Activated CD4-positive, alpha-beta T cell treated with anti-CD3 and anti-CD28 coated beads for 24 hours (primary cell): ENCODE measurements at places on chromosomes 6 and 20.

- DNase-seq, result no peak
Measured at GRCh38 chr20:38728191-38728781, 4.0 kb downstream of the SLC32A1 start.

GRCh38 chr6:166162599-166163342 is 4.9 kb downstream of the TBXT start:
- peak; percentile 22 for DNase-seq

DNA sequence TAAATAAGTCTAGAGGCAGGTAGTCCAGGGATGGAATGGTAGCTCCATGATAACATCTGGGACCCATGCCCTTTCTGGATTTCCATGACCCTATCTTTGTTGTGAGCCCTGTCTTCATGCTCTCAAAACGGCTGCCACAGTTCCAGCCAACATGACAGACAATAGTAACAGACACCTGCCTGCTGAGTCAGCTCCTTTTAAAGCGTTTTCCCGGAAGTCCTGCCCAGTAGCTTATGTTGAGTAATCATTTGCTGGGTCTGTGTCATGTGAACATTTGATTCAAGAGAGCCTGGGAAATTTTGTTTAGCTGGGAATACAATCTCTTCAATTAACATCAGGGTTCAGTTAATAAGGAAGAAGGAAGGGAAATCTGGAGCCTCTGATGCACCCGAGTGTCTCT is 262.2 kb upstream of the SULF2 start:
- DNase-seq, result no peak

- no peak for DNase-seq
Measured at GRCh38 chr6:131182991-131183425, 47.7 kb downstream of the AKAP7 start.

DNA sequence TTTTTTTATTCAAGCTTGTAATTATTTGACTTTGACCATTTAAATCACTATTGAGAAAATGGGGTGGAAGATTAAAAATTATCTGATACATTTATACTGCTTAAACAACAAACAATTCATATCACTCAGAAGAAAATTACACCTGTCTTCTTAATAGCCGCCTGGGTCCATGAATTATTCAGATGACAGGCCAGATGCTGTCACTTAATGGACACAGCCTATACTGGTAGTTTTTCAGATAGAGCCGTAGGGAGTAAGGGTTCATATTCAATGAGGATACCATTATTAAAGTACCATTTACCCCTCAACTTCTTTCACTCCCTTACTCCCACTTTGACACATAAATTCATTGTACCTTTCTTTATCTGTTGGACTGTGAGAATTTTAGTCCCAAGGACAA is 1193.4 kb upstream of the MAP3K7 start:
- DNase-seq, result no peak

GRCh38 chr6:48542191-48542590 is 431.2 kb upstream of the PTCHD4 start:
- no peak for DNase-seq

DNA sequence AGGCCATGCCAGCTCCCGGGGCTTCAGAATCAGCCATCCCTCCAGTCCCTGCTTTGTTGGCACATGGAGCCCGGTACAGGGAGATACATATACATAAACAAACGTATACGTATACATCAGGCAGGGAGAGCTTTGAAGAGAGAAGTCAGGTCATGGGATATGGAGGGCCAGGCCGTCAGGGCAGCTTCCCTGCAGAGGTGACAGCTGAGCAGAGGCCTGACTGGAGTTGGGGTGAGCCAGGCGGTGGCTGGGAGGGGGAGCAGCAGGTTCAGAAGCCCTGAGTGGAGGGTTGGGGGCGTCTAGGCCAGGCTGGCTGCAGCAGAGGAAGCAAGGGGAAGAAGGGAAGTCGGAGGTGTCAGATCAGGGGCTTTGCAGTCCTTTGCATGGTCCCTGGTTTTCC is 61.7 kb downstream of the STK35 start:
- no peak for DNase-seq

GRCh38 chr6:43953794-43954310 is 173.4 kb downstream of the MRPL14 start:
- DNase-seq, result no peak

DNA sequence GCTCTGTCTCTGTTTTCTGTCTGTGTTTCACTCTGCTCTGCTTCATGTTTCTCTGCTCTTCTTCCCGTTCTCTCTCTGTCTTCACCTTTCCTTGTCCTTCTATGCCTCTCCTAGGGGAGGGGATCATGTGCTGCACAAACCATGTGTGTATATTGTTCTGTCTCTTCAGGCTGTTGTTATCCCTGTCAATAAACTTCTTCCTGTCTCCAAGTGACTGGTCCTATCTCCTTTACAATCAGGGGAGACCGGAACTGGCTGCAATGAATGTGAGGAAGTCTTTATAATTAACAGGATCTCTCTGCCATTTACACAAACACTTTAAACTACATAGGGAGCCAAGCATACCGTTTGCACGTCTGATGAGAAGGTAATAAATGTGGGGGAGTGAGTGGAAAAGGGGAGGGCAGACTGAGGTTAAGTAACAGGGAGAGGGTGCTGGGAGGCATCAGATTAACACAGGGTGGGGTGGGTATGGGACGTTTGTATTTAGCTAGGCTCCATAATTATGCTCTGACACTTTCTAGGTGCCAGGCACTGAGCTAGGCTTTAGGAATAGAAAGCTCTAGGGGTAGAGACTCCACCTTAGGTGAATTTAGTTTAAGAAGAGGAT is 626.1 kb downstream of the DHX35 start:
- DNase-seq, result no peak

DNA sequence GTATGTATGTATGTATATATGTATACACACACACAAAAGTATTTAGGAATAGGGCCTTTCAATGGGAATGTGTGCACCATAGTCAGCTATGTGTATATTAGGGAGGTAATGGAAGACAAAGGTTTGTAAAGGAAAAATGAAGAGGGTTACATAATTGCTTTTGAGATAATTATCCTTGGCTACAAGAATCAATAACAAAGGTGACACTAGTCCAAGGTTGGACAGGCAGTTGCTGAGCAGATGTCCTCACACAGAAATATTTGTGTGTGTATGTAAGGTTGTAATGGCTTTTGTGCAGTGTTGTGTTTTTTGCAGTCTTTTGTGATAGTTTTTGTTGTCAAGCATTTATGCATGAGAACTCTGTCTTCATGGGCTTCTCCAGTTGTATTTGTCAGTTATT is 157.9 kb upstream of the MARCKS start:
- DNase-seq, result no peak

DNA sequence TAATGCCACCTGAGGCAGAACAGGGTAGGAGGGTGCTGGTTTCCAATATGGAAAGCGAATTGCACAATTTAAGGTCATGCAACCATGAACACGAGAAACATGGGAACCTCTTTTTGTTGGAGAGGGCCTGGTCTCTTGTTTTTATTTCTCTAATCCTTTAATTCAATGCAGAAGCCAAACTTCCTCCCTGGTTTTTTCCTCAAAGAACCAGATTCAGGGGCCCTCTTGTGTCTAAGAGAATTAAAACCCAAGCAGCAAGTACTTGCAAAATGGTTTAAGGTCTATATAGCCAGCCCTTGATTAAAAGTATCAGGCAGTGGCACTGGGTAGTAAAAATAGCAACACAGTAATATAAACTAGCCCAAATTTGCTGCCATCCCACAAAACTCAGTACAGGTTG is 19.5 kb downstream of the GSTA4 start:
- DNase-seq, result no peak

DNA sequence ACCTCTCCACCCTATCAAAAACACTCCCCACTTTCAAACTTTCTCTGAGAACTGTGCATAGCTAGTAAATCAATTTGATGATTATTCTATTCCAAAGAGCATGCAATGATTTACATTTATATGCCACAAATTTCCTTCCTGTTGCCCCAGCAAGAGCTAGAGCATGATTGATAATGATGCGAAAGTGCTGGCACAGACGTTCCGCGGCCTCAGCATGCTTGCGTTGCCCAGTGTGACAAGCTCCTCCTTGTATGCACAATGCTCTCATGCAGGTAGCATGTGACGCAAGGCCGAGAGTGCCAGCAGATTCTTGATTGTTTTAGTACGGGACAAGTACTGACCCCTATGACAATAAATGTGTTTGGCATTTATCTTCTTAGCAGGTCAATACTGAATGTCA is 696.3 kb upstream of the SLC35B3 start:
- DNase-seq, result no peak

DNA sequence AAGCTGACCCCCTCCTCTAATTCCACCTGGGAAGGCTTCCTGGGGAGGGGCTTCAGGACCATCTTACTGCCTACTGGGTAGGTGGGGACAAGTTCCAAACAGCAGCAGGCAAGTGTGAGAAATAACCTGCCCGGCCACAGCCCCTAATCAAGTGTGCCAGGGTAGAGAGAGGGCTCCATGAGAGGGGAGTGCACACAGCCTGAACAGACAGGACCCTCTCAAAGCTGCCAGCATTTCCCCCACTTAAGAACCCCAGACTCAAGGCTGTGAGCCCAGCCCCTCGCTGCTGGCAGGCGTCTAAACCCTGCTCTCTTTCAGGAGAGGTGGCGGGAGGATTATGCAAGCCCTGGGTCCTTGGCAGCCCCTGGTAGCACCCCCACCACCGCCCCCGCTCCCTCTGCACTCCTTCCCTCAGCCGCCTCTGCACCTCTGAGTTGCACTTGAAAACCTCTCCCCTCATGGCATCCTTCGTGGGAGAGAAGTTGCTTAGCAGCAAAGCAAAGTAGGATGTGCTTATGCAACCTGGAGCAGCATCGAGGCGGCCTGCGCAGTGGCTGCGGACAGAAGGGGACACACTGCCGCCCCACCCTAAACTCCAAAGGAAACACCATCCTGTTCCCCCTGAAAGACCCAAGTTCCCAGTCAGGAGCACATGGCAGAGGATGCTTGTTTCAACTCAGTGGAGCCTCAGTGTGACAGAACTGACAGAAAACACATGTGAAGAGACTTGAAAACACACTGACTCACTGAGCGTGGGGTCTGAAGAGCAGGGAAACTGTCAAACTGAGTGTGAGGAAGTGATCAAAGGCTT is 10.5 kb downstream of the DDRGK1 start:
- DNase-seq, result no peak

- DNase-seq, result no peak
Measured at GRCh38 chr20:39778847-39779604, 816.9 kb downstream of the DHX35 start.

GRCh38 chr6:88248709-88249321 is 82.7 kb upstream of the CNR1 start:
- no peak for DNase-seq

DNA sequence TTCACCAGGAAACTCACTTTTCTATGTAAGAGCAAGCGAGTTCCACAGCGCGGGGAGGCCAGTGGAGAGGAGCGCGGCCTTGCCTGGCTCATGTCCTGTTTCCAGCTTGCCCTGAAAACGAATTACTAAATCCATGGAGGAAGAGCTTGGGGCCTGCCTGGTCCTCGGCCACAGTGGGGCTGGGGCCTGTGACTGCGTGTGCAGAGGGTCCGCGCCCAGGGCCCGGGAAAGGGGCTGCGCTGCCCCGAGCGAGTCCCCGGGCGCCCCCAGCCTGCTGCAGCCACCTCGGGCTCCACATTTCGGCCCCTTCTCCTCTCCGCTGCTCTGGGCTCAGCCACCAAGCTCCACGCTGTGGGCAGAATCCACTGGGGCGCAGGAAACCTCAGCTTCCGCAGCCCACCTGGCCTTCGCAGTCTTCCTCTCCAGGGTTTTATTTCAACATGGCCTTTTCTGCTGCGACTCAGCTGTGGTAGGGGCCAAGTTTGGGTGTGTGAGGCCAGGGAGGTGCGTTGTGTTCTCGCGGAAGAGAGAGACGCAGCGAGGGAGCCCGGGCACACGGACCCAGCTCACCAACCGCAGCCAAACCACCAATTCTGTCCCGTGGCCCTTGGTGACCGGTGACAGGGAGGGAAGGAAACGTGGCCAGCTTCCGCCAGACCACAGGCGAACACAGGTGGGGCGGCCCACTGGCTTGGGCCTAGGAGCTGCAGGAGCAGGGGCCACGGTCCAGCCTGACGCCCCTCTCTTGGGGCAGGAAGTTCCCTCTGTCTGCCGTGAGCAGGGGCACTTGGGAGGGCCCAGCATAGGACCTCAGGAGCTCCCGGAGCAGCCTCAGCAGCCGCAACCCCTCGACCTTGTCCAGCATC is 211.4 kb downstream of the ERMARD start:
- no peak for DNase-seq

DNA sequence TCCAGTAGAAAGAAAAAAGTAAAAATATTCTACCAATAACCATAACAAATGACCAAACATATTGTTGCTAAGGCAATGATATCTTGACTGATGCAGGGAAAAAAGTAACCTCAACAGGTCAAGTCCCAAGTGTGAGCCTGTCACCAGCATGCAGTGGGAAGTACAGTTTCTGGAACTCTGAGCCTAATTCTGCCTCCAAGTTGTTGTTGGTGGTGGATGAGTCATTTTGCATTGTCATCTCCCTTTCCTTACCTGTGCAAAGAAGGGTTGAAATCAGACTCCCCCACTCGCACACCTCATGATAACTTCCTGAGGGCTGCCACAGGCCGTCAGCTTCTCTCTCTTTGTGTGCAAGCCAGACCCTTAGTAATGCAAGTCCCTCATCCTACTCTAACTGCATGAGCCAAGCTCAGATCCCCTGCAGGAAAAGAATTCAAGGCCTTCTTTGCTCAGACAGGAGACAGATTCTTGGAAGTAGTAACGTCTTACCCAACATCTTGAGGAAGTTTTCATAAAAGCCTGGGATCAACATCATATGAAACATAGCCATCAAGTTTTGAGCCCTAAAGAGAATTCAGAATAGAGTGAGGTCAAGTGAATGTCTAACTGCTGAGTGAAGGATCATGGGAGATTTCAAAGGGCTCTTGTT is 207.6 kb upstream of the FOXA2 start:
- no peak for DNase-seq

DNA sequence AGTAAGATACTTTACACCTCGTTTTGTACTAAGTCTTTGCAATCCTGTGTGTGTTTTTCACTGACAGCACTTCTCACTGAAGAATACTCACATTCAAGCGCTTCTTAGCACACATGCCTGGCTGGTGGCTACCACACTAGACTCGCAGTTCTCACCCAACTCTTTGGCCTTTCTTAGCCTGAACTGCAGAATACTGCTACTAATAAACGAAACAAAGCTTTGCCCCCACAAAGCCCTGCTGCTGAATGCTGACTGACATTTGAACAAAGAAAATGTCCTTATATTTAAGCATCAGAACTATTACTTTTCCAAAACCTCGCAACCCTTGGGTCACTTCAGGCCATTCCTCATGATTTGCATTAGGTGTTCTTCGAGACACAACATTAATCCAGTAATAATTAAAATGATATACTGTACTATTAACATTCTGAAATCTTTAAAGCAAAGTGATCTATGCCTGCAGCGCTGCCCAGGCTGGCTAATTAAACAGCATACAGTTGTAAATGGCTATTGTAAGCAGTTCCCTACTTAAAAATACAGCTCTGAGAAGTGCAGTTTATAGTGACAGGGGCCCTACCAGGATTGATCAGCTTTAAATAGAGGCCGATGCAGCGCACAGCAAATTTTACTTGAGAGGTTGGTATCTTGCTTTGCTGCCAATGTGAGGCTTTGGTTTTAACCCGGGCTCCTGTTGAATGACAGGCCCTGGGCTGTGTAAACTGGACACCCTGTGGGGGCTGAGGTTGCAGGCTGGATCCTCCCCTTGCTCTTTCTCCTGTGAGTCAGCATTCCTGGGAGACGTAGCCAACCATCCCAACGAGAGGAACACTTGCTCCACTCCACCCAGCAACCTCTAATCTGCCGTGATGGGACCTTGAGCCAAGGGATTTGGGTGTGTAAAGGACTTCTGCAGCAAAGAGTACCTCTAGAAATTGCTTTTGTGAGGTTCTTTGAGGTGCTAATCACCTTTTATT is 899.0 kb downstream of the TFAP2A start:
- no peak for DNase-seq
